ENCODE measurements at places on chromosomes 12 and 14.

- DNase-seq: no peak
These were observed 73.6 kb downstream of the IQSEC3 start for GRCh38 chr12:140162-140561.

- no peak for DNase-seq
These were observed 225.5 kb downstream of the ERC1 start for GRCh38 chr12:1216560-1216959.

DNA sequence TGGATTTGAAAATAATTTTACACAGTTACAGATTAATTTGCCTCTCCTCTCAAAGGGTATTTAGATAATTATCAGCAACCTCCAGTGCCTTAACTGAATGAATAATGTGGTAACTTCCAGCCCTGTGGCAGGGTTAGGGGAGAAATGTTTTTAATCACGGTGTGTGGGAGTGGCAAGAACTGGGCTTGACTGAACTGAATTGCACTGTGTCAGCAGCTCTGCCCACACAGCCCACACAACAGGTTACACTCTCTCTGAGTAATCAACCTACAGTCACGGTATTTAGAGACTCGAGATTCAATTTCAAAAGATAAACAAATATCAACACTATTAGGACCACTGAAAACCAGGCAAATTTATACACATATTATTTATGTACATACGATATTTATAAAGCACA, 198.5 kb downstream of the KCNC2 start:
- DNase-seq: no peak

GRCh38 chr12:89781156-89781555, 72.5 kb upstream of the ATP2B1 start:
- no peak for DNase-seq

GRCh38 chr12:120677765-120678473, 9.0 kb upstream of the MLEC start:
- no peak for DNase-seq

DNA sequence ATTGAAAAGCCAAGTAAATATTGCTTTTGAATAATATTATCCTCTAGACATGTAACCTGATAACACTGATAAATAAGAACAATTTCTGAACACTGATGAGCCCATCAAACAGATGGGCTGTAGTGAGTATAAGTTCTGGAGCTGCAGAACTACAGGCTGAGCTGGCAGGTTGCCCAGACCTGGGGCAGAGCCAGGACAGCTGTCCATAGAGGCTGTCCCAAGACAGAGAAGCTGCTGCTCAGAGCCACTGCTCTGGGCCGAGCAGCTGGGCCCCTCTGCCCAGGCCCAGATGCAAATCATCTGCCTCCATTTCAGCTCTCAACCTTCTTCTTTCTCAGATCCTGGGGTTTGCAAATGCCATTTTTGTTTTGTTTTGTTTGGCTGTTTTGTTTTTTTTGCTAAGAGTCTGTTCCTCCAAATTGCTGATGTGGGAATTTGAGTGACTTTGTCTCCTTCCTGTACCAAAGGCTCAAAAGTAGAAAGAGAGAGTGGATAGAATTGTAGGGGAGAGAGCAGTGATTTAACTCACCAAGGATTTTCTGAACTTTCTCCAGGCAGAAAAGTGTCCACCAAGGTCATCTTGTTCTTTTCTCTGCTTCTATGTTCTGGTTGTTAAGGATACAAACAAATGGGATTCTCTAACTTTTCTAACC, 4.0 kb upstream of the TESPA1 start:
- DNase-seq: peak; percentile 87

GRCh38 chr14:33728010-33728498, 222.8 kb downstream of the EGLN3 start:
- no peak for DNase-seq

DNA sequence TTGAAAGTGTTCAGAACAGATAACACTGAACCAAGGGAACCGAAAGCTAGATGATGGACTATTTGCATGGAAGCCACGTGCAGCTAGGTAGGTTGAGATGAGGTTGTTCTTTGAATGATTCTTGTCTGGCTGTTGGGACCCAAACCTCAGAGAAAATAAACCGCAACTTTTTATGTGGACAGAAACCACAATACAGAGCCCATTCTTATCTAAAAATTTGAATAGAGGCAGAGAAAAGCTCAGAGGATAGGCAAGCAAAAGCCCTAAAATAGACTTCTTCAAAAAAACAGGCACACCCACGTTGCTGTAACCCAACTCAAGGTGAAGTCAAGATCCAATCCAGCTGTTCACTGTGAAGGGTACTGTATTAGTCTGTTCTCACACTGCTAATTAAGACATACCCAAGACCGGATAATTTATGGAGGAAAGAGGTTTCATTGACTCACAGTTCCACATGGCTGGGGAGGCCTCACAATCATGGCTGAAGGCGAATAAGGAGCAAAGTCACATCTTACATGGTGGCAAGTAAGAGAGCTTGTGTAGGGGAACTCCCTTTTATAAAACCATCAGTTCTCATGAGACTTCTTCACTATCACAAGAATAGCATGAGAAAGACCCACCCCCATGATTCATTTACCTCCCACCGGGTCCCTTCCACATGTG, 353.8 kb downstream of the AACS start:
- no peak for DNase-seq

DNA sequence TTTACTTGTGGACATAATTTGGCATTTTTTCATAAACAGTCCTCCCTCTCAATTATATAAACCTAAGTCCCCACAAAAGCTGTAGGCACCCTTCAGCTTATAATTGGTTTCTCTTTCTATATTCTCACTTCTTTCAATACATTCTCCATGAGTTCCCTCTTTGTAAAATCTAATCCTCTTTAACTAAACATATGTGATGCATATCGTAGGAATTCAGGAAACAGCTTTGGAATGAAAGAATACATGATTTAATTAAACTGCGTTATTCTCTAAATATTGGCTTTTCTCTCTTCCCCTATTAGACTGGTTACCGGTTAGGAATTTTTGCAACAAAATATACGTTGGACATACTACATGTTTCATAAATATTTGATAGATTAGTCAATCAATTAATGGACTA, 1122.6 kb downstream of the FLRT2 start:
- no peak for DNase-seq

DNA sequence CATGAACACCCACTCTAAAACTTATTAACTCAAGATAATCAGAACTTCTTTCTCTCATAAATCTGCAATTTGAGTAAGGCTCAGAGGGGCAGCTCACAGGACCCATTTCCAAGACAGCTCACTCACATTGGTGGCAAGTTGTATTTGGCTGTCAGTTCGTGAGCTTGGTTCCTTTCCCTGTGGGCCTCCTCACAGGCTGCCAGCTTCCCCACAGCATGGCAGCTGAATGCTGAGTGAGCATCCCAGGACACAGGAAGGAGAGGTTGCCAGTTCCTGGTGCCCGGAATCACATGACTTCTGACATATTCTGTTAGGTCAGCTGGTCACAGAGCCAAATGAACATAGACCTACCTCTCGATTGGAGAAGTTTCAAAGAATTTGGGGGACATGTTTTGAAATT, 116.6 kb upstream of the TMEM233 start:
- no peak for DNase-seq

DNA sequence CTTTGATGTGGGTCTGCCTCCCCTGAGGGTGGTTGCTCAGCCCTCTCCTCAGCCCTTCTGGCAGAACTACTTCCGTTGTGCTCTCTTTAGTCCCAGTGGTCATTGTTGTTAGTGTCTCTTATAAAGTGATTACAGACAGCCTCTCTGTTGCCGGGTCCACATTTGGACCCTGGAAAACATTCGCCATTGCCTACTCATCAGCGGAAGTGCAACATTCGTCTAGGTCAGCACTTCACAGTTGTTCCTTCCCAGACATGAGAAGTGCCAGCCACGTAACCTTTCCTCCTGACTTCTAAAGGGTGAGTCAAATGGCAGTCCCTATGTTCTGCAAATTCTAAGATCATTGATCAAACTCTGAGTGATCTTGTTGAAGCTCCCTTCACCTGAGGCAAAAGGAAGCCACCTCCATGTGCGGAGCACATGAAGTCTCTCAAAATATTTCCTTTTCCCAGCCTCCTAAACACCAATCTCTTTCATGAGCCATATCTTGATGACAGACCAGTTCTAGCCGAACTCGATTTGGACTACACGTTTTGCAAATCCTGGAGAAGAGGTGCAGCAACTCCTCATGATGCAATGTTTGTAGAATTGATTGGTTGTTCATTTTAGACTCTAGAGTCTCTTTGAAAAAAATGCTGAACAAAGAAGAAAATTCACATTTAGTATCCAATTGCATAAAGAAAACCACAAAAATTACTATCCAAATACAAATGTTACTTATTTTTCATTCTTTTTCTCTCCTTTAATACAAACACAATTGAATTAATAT, 163.8 kb downstream of the RPL10L start:
- DNase-seq: no peak

GRCh38 chr14:90585106-90585505, 188.3 kb downstream of the CALM1 start:
- DNase-seq: no peak

DNA sequence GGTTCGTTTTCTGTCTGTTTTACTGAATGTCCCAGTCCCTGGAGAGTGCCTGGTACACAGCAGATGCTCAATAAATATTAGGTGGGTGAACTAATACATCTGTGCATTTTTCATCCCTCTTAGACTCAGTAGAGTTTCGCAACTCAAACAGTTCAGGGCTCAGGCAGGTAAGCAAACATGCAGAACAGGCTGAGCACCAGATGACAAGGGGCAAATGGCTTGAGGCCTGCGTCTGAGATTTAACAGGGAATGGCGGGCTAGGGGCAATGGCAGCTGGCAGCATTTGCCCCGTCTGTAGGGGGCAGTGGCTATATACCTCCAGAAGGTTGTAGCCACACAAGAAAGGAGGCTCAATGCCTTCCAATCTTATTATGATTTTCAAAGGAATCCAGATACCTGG, 8.6 kb upstream of the RAN start:
- DNase-seq: no peak

- DNase-seq: no peak
These were observed 22.7 kb upstream of the PRICKLE1 start for GRCh38 chr12:42612231-42612613.

GRCh38 chr14:35989736-35990135, 163.6 kb downstream of the BRMS1L start:
- no peak for DNase-seq

DNA sequence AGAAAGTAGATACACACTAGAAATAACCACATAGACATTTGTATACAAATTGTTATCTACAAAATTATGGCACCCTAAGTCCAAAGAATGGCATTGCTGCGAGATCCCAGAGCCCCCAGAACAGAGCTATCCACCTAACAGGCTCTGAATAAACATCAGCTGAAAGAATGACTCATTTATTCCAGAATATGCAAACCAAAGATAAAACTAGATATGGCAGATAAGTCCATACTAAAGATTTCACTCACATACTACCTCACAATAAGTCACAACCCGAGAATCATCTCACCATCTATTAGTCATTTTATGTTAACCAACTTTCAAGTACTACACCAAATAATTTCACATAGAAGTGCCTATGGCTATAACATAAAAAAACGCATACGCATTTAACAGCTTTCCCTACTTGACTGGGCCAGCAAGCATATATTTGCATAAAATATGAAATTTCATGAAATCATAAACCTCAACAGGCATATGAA, 5.6 kb downstream of the CNIH1 start:
- no peak for DNase-seq

DNA sequence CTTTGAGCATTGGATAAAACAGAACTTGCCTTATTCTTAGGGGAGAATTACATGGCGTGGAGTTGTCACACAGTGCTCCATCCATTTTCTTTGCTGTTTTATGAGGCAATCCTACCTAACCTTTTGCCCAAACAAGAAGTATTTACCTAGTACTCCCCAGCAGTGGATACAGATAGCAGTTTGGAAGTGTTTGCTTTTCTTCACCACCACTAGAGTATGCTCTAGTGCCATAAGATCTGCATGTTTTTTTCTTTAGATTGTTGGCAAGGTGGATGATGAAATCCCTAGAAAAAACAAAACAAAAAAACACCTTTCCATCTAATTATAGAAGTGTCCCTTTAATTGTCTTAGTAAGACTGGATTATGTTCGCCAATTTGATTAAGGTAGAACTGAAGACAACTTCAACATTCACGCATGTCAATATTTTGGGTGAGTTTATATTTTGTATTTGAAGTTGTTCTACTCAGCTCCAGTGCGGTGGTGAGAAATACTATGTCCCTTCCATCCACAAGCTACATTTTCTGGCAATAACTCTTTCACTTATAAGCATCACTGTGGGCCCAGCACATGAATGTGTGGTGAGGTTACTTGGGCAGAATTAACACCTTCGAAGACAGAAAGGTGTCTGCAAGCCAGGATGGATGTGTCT, 23.6 kb upstream of the TMEM260 start:
- peak; percentile 20 for DNase-seq

GRCh38 chr12:92336641-92337040, 191.0 kb upstream of the BTG1 start:
- DNase-seq: no peak

DNA sequence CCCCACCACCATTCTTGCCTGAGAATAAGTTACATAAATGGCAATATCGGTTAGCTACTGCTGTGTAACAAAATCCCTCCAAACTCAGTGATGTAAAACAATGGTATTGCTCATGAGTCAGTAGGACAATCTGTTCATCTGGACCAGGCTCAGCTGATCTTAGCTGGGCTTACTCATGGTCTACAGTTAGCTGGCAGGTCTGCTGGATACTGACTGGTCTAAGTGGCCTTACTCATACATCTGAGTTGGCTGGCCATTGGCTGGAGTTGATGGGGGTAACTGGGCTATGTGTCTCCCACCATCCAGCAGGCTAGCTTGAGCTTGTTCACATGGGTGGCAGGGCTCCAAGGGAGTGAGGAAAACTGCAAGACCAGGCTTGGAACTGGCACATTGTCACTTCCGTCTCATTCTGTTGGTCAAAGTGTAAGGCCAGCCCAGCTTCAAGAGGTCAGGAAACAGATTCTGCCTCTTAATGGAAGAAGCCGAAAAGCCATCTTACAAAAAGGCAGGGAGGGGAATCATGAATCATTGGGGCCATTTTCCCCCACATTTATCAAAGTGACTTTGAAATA, 56.7 kb upstream of the CHGA start:
- DNase-seq: no peak

DNA sequence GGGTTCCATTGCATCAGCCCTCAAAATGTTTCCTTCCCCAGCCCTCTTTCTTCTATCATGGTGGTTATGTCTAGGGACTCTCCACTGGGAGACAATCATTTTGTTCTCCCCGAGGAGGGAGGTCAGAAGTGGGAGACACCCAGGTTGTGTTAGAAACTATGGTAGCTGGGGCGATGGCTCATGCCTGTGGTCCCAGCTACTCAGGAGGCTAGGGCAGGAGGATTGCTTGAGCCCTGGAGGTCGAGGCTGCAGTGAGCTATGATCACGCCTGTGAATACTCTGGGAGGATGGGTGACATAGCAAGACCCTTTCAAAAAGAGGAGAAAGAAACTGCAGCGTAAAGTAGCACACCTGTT, 13.0 kb upstream of the LRRC23 start:
- no peak for DNase-seq

Data from DMS 273 treated with DMSO at 0.1 percent for 48 hours (cell line).